Activated CD4-positive, alpha-beta T cell treated with anti-CD3 and anti-CD28 coated beads, Interleukin-2, amount 50 U/mL, for 48 hours (primary cell): ENCODE measurements at places on chromosomes 3 and 15.

GRCh38 chr3:50246517-50246954, 10.5 kb downstream of the GNAI2 start:
- peak; percentile 85 for DNase-seq

GRCh38 chr15:99628374-99629001, 62.7 kb downstream of the MEF2A start:
- no peak for DNase-seq

DNA sequence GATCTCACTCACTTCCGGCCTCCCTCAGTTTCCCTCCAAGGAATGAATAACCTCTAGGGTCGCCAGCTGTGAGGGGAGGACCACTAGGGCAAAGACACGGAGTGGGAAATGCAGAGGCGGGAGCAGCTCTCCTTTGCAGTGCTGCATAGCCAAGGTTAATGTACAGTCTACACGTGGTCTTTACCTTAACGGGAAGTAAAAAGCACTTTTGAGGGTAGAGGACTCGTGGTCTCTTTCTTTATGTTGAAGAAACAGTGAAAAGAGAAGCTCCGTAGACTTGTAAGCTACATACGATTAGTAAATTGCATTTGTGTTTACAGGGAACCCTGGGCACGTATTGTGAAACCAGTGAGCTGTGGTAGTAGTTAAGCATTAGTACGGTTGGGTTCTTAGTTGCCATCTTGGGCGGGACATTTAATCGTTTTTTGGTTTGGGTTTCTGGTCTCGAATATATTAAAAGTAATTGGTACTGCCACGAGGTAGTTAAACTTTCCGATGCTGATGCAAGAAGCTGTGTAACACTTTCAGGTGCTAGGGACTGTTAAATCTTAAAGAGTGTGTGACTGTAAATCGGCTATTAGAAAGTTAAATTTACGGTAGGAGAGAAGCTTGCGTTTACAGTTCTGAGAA, 828 bp downstream of the U2SURP start:
- no peak for DNase-seq

DNA sequence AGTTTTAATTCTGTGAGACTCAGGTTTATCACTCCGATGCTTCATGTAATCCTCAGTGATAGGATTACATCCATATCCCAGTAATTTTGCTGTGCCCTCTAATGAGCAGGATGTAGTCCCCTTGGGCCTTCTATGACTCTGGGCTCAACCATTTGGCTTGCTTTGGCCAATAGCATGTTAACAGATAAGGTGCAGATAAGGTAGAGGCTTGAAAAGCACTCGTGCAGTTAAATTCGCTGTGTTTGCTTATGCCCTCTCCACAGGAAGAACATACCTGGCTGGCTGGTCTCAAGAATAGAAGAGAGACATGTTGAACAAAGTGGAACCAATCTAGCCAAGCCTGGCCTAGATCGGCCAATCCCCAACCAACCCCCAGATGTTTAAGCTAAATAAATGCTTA, 20.1 kb downstream of the CCDC13 start:
- no peak for DNase-seq

- DNase-seq = no peak
Observed at GRCh38 chr15:62569460-62570404, 404.6 kb upstream of the C2CD4B start.

- DNase-seq = no peak
Observed at GRCh38 chr3:11629716-11630115, 14.0 kb downstream of the VGLL4 start.
